ENCODE measurements at places on chromosomes 16 and 17.

DNA sequence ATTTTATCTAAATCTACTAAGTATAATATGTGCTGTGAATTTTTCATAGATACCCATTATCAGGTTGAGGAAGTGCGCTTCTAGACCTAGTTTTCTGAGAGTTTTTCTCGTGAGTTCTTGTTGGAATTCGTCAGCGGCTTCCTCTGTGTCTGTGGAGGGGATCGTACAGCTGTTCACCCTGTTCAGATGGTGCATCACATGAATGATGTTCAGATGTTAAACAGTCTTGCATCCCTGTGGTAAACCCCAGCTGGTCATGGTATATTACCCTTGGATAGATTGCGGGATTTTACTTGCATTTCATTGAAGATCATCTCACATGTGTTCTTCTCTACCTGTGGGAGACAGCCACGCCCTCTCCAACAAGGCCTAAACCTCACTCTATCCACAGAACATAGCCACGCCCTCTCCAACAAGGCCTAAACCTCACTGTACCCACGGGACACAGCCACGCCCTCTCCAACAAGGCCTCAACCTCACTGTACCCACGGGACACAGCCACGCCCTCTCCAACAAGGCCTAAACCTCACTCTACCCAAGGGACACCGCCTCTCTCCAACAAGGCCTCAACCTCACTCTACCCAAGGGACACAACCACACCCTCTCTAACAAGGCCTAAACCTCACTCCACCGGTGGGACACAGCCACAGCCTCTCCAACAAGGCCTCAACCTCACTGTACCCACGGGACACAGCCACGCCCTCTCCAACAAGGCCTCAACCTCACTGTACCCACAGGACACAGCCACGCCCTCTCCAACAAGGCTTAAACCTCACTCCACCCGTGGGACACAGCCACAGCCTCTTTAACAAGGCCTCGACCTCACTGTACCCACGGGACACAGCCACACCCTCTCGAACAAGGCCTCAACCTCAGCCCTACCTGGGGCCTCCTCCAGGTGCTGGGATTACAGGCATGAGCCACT lies 180.2 kb upstream of the CHMP6 start:
- DNase-seq, result no peak

- no peak for DNase-seq
Observed at GRCh38 chr16:56258508-56259424, 67.5 kb downstream of the GNAO1 start.

GRCh38 chr16:81514041-81514559 lies 69.5 kb downstream of the CMIP start:
- DNase-seq, result no peak

- DNase-seq, result no peak
Observed at GRCh38 chr17:63082952-63083351, 116.9 kb downstream of the TANC2 start.

DNA sequence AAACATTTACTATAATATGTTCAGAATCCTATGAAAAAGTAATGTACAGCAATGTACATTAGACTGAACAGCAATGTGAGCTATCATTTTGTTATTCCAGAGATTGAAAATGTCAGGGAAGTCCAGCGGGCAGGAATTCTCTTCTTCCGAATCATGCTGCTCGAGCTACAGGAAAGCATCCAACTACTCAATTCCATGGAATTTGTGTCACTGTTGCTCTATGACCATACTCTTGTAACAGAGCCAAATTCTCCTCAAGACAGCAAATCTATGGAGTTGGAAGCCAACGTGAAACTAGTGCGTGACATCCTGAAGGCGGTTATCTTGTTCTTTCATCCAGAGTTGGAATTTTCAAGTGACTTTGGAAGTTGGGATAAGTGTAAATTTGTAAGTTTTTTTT lies 24.8 kb upstream of the NSRP1 start:
- no peak for DNase-seq

GRCh38 chr17:74870512-74870911 lies 2.3 kb downstream of the FDXR start:
- DNase-seq, result no peak

- peak; percentile 68 for DNase-seq
Observed at GRCh38 chr16:30805370-30806169, 18.6 kb upstream of the ZNF629 start.

GRCh38 chr16:79909571-79909970 lies 309.0 kb upstream of the MAF start:
- no peak for DNase-seq

DNA sequence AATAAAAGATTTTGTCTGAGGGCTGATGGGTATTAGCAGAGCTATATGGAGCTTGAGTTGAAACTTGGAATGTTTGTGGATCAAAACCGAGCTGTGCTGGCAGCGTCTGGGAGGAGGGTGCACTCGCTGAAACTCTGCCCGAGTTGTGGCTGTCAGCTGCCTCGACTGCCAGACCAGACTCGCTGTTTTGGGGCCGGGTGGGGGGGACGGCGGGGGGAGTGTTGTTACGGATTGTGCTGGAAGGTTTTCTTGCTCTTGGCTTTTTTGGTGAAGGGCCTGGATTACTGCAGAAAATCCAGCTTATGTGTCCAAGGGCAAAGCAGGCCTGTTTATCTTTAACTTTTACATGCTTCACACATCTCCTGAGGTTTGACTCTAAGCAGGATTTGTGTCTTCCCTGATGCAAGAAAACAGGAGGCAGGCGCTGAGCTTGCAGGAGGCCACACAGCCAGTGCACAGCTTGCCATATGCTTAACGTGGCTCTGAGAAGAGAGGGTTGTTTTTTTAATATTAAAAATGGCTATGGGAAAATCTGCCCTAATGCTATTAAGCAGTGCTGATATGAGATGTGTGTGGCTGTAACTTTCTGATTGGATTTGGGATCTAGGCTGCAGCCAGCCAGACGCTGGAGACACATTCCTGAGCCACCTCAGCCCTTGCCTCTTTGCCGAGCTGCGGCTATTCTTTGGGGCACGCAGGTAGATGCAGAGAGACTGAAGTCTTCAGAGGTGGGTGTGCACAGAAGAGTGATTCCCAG lies 20.5 kb upstream of the RPTOR start:
- no peak for DNase-seq

DNA sequence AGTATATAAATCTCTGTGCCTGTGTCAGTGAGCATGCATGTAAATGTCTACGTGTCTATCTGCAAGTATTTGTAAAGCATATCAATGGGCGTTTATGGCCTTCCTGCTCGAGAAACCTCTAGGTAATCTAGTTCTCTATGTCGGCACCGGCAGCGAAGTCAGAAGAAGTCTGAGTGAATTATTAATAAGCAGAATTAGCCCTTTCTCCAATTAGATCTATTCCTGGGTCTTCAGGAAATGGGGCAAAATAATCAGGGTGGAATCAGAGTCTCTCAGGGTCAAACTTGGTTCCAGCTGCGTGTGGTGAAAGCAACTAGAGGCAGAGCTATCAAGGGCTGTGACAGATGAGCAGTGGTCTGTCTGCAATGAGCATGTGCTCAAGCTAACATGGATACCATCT lies at the start of gene C17orf78:
Gene C17orf78 (plus strand): TSS at position 280 of the 400 bp plus-strand sequence. CDS start 108 bp downstream, at position 388.
- no peak for DNase-seq

DNA sequence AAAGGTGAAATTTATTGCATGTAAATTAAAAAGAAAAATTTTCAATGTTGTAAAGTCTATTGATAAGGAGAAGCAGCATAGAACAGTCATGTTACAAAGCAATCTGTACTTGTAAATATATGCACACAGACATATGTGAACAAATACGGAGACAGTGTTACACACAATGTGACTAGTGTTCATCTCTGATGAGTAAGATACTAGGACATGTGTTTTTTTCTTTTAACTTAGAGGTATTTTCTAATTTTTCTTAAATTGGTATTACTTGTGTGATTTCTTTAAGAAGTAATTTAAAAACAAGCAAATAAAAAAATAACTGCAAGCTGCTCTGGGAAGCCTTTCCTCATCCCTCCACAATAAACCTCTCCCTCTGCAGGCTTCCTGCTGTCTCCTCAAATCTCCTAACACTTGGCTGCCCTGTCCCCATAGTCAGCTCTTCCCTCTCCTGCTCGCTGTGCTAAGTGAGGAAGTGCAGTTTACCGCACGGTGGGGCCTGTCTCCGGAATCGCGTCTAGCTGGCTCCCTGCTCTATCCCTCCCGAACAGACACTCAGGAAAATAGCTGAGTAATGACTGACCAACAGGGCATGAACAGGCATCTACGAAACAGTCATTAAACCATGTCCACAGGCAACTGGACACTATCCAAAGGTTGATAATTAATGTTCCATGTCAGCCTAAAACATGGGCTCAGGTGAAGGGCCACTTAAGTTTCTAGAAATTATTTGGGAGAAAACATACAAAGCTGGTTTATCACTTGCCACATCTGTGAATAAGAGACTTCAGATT lies 35.9 kb downstream of the CMTM4 start:
- no peak for DNase-seq

GRCh38 chr17:56943505-56944125 lies 17.2 kb downstream of the COIL start:
- no peak for DNase-seq

DNA sequence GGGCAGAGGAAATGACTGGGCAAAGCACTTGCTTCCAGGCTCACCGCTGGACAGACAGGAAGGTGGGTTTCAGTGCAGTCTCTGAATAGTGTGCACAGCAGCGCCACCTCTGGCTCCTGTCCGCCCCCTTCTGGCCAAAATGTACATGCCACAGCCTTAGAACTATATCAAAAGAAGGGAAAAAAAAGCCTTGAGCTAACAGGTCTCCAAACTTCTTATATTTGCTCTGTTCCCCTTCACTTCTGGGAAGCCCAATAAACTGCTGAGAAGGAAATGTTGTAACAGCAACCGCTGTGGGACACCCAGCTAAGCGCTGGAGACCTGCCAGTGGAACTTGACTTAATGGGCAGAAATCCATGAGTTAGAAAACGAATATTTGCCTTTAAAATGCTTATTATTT lies 17.5 kb downstream of the COG7 start:
- peak; percentile 60 for DNase-seq

Data from NT2/D1 (cell line).